ENCODE measurements at places on chromosomes 6 and 20. TPM values are rescaled to one million over a fixed set of nuclear protein-coding genes. Genes with fewer than 3 reads are reported as not detected.

- no peak for DNase-seq
These were observed 2.1 kb upstream of the VSX1 start for GRCh38 chr20:25083773-25084625.

- DNase-seq, result no peak
These were observed 80.2 kb downstream of the GRM4 start for GRCh38 chr6:34065466-34066217.

DNA sequence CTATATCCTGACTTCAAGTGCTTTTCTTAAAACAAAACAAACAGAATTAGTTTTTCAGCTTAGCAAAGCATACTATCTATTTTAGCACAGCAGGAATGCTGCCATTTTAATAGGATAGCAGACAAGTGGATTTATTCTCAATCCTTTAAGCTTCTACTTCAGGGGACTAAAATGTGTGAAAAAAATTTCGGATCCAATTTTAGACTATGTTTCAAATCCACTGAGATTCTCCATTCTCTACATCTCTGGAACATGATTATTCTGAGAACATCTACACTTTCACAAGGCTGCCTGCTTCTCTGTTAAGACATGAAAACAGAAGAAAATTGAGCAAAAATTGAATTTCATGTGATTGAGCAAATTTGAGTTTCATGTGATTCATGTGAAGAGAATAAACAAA is 1321.3 kb downstream of the HACE1 start:
- no peak for DNase-seq

GRCh38 chr20:16360668-16361067 is 212.6 kb downstream of the KIF16B start:
- no peak for DNase-seq

DNA sequence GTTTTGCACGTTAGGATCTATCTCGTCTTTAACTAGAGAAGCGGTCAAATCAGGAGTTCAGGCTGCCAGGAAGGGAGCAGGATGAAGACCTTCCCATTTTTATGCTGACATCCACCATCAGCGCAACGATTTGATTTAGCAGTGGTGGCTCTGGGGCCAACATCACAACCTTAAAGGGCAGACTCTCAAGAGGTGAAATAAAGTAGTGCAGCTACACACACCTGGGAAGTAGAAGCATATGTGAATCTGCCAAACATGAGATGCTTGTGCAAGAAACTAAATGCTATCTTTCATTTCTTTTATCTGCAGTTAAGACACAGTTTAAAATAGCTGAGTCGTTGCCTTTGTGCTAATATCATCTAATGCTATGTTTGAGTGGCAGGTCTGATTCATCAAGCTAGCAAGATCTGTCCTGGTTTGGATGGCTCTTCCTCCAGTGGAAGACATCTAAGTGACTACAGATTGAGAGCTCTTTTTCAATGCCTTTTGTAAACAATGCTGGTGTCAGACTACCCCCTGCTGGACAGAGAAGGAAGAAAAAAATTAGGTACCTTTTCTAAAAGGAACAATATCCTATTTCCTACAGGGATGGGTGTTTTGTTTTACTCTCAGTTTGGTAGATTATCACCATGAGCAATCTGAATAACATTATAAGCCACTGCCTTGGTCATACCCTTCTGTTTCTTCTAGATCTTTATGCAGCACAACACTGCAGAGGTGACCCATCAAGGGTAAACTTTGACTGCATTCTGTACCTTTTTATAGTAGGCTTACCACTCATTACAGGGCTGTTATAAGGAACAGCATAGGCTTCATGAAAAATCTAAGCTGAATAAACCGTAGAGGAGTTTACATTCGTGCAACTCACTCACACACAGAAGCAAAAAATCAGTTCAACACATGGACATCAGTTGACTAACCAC is 171.6 kb upstream of the FBXL4 start:
- peak; percentile 29 for DNase-seq

DNA sequence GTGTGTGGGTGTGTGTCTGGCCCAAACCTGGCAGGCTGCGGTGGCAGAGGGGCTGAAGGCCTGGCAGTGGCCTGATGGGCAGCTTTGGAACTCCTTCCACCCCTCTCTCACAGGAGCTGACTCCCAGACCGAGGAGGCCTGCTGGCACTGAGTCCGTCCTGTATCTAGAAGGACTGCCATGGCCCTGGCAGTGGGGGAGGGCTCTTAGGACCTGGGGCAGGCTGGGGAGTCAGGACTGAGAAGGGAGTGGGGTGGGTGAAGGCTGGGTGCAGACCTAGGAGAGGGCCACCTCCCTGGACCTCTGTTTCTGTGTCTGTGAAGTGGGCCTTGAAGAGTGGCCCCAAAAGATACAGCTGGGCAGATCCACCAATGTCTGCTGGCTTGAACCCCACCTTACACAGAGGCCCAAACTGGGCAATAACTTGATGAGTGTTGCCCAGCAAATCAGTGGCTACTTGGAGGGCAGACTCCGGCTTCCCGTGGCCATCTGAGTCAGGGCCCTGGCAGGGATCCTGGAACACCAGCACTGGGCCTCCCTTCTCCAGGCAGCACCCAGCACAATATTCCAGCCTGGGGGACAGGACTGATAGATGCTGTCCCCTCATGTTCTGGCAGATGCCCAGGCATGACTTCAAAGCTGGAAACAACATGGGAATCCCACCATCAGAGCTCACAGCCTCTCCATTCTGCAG is 46.7 kb upstream of the BLCAP start:
- DNase-seq, result no peak

DNA sequence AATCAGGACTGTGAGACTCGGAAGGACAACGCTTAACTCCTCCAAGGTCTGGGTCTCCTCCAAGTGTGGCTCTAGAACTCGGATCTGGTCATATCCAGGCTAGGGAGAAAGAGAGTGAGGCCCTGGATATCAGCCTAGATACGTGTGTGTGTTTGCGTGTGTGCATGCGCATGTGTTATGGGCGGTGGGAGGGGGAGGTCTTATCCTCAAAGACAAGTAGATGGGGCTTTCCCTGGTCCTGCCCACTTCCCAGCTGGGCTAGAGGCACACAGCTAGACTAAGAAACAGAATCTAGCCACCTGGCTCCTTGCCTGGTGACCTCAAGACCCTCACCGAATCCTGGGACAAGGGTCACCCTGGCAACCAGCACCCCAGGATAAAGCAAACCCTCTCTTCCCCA is 13.2 kb downstream of the CPNE5 start:
- DNase-seq, result no peak

DNA sequence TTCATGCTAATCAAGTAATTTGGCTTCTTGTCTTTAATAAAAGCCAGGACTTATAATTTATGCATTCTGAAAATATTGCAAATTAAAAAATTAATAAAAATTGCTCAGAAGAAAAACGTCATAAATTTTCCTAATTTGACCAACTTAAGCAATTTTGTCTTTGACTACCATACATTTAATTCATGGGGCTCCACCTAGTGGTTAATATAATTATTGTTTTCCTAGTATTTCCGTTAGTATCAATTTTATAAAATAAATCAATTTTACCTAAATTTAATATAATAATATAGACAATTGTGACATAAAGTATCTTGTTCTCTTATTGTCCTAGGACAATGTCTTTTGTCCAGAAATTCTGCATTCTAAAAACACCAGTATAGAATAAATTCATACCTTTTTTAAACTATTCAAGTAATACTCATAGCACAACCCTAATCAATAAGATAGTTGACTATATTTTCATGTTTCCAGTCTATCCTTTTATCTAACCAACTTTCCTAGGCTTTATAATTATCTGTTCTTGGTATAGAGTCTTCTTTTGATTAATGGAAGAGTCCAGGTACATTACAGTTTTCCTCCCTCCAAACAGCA is 319.9 kb downstream of the TRDN start:
- DNase-seq, result peak; percentile 37

- peak; percentile 92 for DNase-seq
These were observed 13.3 kb upstream of the ENPP5 start for GRCh38 chr6:46184114-46184513.

The MMS22L gene
- total RNA-seq, result 11.1 TPM
